ENCODE measurements at places on chromosomes 3 and 15.

DNA sequence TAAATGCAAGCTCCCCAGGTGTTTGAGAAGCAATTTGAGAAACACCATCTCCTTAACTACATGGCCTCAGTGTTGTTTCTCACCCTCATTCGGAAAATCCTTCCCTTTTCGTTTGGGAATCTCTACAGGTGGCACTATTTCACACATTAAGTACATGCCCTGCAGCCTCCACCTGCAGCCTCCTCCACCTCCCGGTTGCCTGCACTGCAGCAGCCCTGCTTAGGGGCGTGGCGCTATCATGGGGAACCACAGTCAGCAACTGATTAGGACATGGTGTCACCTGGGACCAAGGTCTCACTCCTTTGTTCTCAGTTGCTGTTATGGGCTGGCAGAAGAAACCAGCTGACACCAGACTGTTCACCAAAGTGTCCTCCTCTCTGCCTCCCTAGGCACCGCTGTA, 11.7 kb upstream of the ZNF774 start:
- DNase-seq: no peak

- DNase-seq: no peak
Measured at GRCh38 chr15:50140098-50140497, 21.1 kb upstream of the ATP8B4 start.

DNA sequence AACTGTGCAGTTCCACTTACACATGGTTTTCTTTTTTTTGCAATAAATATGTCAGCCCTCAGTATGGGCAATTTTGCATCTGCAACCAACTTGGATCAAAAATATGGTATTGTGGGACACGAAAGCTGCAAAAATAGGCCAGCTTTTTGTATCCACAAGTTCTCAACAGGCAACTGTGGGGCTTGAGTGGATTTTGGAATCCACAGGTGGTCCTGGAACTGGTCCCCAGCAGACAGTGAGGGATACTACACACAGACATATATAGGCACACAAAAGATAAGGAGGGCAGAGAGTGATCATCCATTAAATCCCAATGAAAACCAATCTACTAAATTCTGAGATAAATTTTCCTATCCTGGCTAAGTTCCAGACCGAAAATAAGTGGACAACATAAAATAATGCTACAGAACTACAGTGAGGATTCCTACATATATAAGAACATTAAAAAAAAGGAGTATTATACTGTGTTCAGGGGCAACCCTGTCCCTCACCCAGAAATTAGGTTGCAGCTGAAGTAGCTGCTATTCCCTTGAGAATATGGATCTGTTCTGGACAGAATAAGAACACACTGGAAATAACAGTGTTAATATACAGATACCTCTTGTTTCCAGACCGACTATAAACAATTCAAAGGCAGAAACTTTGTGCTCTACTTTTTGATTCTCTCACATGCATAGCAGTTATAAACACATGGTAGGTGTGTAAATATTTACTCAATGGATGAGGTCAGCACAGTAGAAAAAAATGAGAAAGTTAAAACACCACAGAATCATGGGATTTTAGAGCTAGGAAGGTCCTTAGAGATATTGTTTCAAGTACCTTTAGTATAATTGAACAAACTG, 25.4 kb downstream of the DENND4A start:
- DNase-seq: no peak

GRCh38 chr3:36394176-36394575, 13.9 kb downstream of the STAC start:
- DNase-seq: no peak

DNA sequence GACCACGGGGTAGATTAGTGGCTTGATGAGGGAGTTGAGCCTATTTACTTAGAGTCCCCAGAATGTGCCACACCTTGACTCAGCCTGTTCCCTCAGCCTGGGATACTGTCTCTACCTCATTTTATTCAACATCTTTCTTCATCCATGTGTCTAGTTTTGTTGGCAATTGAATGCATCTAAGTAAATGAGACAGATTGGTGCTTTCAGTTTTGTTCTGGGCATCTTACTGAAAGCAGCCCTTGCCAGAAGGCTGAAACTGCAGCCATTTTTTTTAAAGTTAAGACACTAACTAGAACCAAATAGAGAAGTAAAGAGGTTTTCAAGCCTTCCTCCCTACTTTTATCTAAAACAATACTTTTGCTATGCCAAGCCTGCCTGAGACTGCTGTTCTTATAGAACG, 246.8 kb downstream of the SLCO3A1 start:
- no peak for DNase-seq

DNA sequence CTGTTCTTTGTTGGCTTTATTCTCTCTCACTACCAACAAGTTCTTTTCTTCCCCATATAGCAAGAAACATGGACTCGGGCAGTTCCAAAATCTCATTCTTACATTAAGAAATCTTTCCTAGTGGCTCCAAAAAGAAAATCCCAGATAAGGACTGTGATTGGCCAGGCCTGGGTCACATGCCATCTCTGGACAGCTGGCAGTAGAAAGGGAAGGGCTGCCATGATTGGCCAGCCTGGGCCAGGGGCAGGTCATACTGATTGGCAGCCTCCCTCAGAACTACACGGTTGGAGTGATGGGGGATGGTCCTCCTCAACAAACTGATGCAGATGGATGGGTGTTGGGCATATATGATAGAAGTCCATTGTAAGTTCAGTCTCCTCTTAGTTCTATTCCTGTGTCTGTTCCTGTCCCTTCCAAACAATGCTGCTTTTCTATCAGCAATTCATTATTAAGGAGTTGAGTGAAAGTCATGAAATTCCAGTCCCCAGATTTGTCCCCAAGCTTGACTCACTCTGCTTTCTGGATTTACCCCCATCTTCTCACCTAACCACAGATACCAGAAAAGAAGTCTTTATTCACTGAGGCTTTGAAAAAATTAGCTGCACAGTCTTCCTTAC, 175.5 kb downstream of the ATG7 start:
- DNase-seq: no peak

- no peak for DNase-seq
Measured at GRCh38 chr15:98257290-98257689, 296.8 kb downstream of the ARRDC4 start.

GRCh38 chr3:151391720-151392119, 7.2 kb upstream of the P2RY12 start:
- no peak for DNase-seq

DNA sequence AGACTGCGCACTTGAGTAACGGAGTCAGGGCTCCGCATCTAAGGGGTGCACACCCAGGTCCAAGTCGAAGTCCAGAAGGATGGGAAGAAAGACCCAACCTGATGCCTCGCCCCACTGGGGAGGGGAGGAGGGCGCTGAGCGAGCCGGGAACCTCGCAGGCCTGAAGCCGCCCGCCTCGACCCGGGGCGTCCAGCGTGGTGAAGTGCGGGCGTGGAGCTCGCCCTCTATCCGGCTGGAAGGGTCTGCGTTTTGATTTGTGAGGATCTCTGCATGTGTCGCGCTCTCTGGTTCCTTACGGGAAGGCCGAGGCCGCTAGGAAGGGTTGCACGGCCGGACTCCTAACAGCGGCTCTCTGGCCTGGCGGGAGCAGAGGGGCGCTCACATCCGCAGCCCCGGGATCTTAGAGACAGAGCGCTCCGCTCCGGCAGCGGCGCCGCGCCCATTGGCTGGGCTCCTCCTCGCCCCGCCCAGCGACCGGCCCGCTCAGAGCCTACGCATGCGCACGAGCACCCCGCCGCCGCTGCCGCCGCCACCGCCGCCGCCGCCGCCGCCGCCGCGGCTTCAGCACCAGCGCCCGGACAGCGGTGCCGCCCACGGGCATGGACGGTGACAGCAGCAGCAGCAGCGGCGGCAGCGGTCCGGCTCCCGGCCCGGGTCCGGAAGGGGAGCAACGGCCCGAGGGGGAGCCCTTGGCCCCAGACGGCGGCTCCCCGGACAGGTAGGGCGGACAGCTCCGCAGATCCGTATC, at the start of gene DISP2:
TSS of gene DISP2 (plus strand) at position 497 of the 748 bp plus-strand sequence. CDS start at position 600, 103 bp downstream.
- DNase-seq: peak; percentile 80

- no peak for DNase-seq
Measured at GRCh38 chr15:66474135-66474534, 23.4 kb downstream of the SNAPC5 start.

DNA sequence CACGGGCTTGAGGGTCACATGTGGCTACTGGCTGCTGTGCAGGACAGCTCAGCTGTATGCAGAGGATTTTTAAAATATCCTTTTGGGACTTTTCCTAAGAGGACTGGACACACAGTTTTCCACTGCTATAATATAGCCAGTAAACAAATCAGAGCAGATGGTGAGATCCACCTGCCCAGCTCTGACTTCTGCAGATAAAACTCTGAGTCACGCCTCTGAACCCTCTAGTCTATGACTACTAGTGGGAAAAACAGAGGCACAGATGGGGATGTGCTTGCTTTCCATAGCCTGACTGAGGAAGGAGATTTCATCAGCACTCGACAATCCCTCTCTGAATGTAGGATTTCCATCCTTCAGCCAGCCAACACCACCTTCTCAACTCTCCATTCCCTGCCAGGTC, 45.1 kb downstream of the COLQ start:
- no peak for DNase-seq

- DNase-seq: no peak
Measured at GRCh38 chr3:153767601-153768560, 353.3 kb upstream of the ARHGEF26 start.

GRCh38 chr15:78208887-78209645, 25.3 kb downstream of the ACSBG1 start:
- DNase-seq: peak; percentile 25

GRCh38 chr3:173045770-173046382, 95.2 kb downstream of the SPATA16 start:
- no peak for DNase-seq

- DNase-seq: no peak
Measured at GRCh38 chr15:66188464-66188863, 65.1 kb downstream of the MEGF11 start.

DNA sequence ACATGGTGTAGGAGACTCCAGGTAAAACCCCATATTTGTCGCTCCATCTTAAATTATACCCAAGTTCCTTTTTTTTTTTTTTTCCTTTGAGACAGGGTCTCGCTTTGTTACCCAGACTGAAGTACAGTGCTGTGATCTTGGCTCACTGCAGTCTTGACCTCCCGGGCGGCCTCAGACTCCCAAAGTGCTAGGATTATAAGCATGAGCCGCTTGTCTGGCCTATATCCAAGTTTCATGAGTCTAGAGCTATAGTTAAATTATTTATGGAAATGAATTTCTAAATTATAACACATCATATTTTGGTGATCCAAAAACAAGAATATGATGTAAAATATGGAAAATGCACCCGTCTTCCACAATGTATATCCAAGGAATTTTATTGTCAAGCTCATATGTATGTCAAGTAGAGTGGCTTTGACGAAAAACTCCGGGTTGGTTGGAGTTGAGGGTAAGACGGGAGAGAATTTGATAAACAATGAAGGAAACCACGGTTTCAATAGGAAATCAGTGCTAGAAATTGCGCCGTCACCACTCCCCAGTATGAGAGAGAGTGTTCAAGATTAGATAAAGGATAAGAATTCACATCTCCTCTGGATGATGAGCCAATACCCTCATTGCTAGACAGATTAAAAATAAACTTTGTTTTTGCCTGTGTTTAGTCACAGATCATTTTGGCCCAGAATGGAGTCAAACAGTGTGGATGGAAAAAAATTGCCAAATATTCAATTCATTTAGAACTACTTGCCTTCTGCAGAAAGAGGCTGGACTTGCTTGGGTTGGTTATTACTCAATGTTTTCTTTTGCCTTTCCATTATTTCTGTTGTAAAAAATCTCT, 209.2 kb upstream of the NR2F2 start:
- DNase-seq: no peak

DNA sequence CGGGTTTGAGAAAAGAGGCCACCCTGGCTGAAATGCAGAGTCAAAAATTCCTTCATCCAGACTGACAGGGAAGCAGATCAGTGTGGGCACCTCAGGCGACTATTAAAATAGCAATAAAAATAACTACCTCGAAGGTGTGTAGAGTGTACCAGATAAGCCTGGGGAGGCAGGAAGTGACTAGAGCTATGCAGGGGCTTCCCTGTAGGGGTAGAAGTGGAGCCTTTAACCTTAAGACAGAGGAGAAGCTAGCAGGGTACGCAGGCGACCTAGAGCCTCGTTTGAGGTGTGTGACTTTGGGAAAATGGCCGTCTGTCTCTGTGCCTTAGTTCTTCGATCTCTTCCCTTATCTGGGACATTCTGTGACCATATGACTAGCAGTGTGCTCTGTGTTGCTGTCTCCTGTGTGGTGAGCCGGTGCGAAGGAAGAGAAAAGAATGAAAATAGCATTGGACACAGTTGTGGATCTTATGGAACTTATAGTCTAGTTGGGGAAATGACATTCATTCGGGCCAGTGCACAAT, 17.6 kb downstream of the BHLHE40 start:
- DNase-seq: no peak

DNA sequence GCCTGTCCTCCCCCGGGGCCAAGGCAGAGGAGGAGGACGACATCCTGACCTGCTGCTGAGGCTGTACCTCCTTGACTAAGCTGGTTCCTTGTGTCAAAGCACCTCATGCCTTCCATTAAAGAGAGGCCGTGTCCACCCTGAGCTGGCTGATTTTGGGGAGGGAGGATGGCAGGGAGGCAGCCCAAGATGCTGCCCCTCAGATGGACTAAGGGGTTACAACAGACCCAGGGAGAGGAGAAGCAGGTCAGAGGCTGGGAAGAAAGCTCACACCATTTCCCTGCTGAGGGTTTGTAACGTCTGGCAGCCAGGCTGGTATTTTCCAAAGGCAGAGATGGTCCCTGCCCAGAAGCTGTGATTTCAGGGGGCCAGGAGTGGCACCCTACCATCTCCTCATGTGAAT, 2.7 kb upstream of the ITIH3 start:
- DNase-seq: no peak

DNA sequence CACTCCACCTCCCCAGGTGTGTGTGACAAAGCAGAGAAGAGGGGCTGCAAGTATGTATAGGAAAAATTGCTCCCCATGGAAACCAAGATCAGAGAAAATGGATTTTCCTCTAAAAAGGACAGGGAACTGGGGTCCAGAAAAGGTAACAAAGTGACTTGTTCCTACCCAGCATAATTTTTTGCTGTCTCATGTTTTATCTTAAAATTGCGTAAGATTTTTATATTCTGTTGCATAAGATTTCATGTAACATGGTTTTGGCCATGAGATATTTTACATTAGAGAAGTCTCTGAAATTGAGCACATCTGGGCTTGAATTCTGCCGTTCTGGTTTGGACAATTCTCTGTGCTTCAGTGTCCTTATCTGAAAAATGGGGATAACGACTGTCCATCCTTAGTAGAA, 335.7 kb upstream of the RORA start:
- no peak for DNase-seq

- DNase-seq: peak; percentile 93
Measured at GRCh38 chr3:122572940-122573412, 4.5 kb upstream of the PARP15 start.

DNA sequence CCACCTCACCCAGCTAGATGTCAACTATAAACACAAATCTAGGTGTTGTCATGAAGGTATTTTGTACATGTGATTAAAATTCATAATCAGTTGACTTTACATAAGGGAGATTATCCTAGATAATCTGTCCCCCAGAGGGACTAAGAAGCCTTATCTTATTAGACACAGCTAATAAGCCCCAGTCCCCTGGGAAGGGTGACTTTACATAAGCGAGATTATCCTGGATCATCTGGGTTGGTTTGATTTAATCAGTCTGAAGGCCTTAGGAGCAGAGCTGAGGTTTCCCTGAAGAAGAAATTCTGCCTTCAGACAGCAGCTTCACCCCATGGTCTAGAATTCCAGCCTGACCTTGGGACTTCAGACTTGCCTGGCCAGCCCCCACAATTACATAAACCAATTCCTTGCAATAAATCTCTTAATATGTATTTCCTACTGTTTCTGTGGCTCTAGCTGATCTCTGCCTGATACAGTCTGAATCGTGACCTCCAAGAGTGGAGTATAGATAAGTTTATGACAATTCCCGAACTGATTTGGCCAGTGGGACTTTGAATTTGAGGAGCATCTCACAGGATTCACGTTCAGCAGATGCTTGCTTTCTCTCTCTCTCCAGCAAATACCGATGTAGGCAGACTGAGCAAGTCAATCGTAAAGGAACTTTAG, 66.5 kb downstream of the MRPL46 start:
- DNase-seq: no peak

Measured in NB4 (cell line).